ENCODE measurements at places on chromosomes 3 and 15.

DNA sequence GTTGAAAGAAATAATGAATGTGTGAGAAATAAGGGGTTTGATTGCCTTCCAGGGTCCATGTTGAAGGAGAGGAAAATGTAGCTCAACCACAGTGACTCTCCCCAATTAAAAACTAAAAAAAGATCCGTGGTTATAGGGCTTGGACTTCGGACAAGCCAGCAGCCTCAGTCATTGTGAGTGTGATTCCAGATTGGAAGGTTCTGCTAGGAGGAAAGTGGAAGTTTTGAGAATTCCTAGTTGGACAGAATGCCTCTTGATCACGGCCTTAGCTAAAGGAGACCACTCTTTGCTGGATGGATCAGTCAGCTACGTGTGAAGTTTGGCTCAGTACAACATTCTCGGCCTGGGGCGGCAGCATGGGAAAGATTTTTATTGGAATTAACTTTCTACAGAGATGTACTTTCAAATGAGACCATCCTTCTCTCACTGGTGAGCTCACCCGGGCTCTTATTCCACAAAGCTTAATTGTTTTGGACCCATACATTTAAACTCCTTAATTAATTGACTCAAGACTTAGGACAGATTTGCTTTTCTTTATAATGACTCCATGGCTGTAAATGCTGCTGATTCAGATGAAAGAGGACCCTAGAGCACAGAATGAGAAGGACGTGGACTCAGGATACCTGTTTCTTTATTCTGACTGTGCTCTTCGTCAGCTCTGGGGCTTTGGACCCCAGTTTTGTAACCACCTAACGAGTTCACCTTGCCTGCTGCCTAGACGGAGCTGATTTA is 27.5 kb downstream of the FLNB start:
- no peak for DNase-seq

DNA sequence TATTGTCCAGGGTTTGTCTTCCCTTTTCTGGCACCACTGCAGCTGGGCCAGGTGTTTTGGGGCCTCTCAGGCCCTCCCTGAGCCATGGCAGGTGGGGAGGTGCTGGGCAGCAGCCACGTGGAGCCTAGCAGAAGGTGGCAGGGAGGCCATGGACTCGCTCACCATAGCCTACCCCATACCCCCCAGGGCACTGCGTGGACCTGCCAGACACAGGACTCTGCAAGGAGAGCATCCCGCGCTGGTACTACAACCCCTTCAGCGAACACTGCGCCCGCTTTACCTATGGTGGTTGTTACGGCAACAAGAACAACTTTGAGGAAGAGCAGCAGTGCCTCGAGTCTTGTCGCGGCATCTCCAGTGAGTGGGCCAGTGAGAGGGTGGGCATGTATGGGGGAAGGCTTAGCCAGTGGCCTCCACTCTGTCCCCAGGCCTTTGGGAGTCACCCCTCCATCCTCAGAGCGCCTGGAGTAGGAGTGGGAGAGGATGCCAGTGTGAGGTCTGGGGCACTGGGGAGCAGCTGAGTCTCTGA is 11.9 kb downstream of the SPINT1 start:
- DNase-seq: no peak

- DNase-seq: no peak
Measured at GRCh38 chr15:98150084-98150483, 189.6 kb downstream of the ARRDC4 start.

DNA sequence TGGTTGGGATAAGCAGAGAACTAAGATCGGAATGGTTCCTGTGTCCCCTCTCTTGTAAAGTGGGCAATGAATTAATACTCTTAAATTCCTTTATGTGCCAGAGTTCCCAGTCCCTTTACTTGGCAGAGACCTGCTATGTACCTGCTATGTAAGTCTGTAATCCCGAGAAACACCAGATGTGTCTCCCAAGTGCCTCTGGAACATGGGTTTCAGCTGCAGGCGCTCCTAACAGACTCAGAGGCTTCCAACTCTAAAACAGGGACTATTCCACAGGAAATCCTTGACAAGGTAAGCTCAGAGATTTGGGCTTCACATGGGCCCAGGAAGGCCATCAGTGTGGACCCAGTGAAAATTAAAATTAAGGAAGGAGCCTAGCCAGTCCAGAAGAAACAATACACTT is 117.7 kb upstream of the PLCL2 start:
- DNase-seq: no peak

GRCh38 chr3:160531311-160531710 is 34.1 kb downstream of the KPNA4 start:
- no peak for DNase-seq

DNA sequence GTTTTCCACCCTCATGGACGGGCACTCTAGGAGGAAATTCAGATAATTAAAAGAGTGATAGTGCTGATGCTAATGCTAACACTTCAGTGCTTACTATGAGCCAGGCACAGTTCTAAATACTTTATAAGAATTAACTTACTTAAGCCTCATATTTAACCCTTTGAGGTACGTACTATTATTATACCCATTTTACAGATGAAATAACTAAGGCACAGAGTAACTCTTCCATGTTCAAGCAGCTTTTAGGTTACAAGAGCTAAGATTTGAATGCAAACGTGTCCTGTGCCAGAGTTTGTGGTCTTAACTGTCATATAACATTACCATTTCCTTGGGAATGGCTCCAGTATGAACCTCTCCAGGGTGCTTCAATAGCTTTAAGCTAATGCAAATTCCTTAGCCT is 114.7 kb upstream of the PRR23C start:
- DNase-seq: no peak

- DNase-seq: peak; percentile 80
Measured at GRCh38 chr3:9947025-9947995, 4.9 kb downstream of the PRRT3 start.

DNA sequence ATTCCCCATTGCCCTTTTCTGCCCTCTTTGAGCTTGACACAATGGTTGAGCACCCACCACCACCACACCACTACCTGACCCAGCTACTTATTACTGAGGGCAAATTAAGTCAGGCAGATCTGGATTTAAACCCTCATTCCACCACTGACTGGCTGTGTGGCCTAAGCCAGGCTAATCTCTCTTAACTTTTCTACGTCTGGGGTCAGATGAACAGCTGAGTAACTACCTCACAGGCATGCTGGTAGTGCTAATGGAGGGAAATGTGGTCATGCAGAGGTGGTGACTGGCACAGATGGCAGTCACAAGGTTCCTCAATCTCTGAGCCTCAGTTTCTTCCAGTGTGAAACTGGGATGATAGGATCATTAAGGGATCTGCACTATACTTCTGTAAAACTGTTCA is 4.3 kb upstream of the MRPS25 start:
- no peak for DNase-seq

- peak; percentile 86 for DNase-seq
Measured at GRCh38 chr15:63501256-63502089, 2.9 kb upstream of the USP3 start.

GRCh38 chr3:119245778-119246177 is 5.1 kb upstream of the B4GALT4 start:
- no peak for DNase-seq

GRCh38 chr3:186257866-186258265 is 104.2 kb downstream of the DGKG start:
- DNase-seq: no peak

DNA sequence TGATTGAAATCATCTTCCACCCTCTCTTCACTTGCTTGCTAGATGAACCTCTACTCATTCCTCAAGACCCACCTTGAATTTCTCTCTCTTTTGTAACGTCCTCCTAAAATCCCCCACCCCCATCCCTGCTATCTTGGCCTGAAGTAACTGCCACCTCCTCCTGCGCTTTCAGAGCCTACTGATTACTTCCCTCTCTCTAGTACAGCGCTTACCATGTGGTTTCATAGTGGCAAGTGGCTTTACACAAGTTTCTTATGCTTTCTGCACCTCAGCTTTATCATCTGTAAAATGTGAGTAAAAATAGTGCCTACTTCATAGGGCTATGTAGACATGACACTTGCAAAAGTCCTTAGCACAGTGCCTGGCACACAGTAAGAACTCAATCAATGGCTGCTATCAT is 28.7 kb upstream of the DAZL start:
- DNase-seq: no peak

- no peak for DNase-seq
Measured at GRCh38 chr3:42451116-42451515, 40.7 kb upstream of the LYZL4 start.

- no peak for DNase-seq
Measured at GRCh38 chr3:50165910-50166538, 10.9 kb downstream of the SEMA3F start.

DNA sequence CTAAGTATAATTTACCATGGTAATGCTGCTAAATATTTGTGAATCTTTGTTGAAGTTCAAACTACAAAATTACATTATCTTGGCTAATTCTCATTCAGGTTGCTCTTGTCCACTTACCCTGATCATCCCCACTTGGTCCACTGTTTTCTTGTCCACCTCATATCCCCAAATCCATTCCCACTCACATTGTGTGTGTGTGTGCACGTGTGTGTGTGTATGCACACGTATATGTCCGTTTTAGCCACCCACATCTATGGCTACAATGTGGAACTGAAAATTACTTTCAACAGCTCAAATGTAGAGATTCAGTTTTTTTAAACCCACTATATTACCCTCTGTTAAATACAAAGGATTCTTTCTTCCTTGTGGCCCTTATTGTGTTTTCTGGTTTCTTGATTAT is 15.2 kb upstream of the MEIS2 start:
- no peak for DNase-seq

DNA sequence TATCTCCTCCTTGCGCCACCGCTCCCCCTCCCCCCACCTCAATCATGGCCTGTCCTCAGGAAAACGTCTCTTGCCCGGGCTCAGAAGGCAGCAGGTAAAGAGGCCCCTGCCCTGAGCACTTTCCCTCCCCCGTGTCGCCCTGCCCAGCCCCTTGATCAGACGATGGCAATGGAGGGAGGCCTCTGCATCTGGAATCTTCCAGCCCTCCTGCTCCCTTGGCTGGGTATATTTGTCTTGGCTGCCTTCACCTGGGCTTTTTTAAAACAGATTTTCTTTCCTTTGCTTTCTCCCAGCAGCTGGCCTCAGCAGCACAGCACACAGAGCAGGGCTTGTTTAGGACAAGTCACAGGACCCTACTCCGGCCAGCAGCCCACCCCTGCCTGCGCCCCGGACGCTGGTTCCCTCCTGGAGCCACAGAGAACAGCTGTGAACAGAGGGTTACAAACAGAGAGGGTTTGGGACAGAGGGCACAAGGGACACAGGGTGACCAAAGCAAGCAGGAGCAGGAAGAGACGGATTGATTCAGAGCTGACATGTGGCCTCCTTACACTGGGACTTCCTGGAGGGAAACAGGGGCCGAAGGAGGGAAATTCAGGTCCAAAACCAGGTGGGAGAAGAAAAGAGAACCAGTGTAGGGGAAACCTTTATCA is 78.7 kb downstream of the ISG20 start:
- no peak for DNase-seq

DNA sequence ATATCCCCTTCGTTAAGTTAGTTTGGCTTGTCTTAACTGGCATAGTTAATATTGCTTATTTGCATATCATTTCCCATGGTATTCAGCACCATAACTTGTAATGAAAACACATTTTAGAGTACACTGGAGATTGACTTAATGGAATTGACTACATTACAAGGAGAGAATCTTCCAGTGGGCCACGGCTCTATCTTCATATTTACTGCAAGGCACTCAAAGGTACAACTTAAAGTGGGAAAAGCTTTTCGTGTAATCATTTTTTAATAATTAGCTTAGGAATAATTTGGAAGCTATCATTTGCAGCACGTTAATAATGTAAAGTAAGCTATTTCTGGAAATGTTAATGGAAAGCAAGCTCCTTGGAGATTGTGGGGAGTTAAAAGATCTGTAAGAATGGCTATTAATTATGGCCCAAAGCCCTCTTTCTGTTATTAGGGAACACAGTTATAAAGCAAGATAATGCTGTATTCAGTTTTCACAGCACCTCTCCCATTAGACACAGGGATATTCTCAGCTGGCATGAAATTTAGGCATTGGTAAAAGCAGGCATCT is 551.5 kb upstream of the RGMA start:
- DNase-seq: no peak

DNA sequence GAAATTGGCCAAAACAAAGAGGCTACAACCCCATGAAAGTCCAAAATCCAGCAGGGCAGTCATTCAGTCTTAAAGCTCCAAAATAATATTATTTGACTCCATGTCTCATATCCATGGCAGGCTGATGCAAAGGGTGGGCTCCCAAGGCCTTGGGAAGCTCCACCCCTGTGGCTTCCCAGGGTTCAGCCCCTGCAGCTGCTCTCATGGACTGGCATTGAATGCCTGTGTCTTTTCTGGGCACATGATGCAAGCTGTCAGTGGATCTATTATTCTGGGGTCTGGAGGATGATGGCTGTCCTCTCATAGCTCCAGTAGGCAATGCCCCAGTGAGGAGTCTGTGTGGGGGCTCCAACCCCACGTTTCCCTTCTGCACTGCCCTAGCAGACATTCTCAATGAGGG is 81.8 kb downstream of the ZMAT3 start:
- no peak for DNase-seq

- DNase-seq: no peak
Measured at GRCh38 chr3:13051066-13051465, 22.2 kb downstream of the IQSEC1 start.

GRCh38 chr3:121649645-121650044 is 11.1 kb downstream of the HCLS1 start:
- DNase-seq: no peak

DNA sequence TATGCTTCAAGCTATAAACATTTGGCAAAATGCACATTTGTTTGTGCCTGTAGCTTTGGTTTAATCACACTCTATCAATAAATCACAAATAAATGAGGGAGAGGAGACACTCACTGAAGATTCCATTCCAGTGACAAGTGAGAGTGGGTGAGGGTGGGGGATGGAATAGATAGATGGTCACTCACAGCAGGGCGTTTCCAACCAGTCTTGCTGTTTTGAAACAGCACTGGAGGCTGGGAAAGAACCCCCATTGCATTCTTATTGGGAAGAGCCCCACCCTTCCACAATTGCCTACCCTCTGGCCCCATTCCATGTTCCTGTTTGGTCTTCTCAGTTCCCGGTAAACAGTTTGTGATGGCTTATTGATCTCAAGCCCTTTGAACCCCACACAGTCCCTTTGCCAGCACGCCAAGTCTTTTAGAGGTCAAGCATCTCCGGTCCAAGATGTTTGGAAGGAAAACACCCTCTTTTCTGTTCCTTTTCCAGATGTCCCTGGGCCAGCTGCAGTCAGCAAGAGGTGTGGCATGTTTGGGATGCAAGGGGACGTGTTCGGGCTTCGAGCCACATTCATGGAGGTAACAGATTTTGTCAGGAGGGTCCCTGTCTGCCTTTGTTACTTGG is 30.7 kb downstream of the LMCD1 start:
- DNase-seq: no peak
